ENCODE measurements at places on chromosomes 7 and 10.

DNA sequence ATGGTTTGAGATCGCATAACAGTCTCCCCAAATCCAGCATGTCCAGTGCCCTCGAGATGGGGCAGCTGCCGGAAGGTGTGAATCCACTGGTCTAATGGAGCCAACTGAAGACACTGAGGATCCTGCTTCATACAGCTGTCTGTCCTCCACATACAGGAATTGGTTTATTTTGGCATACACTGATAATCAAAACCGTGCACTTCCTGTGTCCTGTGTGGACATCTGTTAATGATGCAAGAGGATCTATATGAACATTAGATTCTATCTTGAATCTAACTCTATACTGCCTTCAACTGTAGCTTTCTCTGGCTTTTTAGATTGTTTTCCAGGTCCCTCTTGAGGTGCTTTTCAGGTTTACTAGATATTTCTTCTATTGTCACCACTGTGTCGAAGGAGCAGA, 3.0 kb upstream of the JAZF1 start:
- DNase-seq = no peak

- no peak for DNase-seq
These were observed 10.5 kb downstream of the IKZF1 start for GRCh38 chr7:50314836-50315592.

DNA sequence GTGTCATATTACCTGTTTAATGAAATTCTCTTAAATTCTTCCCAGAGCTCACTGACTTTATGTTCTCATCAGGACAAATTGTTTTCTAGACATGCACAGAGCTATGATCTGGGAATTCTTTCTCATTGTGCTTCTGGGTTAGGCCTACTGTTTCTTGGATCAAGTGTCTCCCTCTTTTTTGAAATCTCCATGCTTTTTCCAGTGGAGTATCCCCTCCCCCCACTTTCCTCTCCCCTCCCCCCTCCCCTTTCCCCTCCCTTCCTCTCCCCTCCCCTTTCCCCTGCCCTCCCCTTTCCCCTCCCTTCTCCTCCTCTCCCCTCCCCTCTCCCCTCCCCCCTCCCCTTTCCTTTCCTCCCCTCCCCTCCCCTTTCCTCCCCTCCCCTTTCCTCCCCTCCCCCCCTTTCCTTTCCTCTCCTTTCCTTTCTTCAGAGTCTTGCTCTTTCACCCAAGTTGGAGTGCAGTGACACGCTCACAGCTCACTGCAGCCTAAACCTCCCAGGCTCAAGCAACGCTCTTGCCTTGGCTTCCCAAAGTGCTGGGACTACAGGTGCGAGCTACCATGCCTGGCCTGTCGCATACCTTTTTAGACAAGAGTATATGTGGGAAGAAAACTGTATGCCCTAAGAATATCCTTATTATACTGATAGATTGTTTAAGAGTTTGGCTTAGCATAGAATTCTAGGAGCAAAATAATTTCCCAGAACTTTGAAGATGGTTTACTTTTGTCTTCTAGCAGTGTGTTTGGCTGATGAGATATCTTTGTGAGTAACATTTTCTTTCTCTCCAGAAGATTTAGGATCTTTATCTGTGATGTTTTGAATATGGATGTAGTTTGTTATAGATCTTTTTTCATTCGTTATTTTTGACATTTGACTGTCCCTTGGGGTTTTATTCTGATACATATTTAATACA, 2.5 kb downstream of the DYNC2I1 start:
- no peak for DNase-seq

- DNase-seq = peak; percentile 83
These were observed 19.8 kb downstream of the DNAJB12 start for GRCh38 chr10:72334825-72335393.

DNA sequence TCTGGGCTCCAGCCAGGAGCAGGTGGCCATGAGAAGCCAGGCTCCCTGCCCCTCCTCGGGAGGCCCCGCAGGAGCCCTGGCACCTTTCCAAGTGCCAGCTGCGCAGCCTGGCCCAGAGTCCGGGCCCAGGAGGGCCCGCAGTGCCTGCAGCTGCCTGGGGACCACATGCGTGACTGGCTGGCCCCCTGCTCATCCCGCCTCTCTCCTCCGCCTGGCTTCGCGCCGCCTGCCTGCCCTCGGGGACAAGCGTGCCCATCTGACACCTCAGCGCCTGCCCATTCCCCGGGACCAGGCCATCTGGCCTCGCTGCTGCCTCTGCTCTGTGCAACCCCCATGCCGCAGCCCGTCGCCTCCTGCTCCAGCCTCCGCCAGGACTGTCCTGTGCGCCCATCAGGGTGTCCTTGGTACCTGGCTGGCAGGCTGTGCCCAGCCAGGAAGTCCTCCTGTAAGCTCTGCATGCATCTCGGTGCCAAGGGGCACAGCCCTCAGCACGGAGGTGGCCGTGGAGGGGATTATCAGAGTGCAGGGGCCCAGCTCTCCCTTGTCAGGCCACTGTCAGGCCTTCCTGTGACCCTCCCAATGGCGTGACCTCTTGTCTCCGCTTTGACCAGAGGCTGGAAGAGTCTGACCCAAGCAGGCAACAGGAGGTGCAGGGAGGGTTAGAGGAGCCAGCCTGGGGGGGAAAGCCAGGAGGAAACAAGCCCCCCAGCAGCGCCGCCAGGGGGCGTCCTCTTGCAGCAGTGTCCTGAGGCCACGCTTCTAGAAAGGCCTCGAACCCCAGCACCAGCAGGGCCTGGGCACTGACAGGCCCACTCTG, 50.5 kb downstream of the TMEM209 start:
- DNase-seq = no peak

GRCh38 chr7:137209151-137209817, 134.2 kb downstream of the PTN start:
- no peak for DNase-seq

DNA sequence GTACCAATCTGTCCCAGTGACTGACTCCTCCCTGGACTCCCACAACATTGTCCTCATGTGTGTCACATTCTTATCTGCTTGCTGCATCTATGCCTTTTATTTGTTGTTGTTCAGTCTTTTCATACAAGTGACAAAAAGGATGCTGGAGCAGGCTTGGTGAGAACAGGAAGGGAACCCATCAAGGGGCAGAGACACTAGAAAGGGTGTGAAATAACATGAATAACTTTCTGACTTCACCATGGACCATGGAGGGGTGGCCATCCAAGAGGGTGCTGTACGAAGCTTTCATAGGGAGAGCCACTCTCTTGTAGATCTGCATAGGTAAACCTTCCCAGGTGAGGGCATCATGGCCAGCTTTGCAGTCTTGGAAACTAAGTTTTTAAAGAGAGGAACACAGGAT, 14.5 kb downstream of the GIMAP8 start:
- no peak for DNase-seq

DNA sequence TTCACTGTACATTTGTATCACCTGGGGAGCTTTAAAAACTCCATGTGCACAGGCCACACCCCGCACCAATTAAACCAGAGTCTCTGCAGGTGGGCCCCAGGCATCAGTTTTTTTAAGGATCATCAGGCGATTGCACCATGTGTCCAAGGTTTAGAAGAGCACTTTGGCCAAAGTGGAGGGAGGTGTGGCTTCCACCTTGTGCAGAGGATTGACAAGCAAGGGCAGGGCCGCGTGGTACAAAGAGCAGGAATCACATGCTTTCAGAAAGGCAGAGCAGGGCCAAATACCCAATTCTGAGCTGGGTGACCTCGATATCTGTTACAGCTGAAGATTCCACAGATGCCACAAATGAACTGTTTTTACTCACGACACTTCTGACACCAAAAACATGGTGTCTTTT, 52.4 kb downstream of the NOC3L start:
- no peak for DNase-seq

DNA sequence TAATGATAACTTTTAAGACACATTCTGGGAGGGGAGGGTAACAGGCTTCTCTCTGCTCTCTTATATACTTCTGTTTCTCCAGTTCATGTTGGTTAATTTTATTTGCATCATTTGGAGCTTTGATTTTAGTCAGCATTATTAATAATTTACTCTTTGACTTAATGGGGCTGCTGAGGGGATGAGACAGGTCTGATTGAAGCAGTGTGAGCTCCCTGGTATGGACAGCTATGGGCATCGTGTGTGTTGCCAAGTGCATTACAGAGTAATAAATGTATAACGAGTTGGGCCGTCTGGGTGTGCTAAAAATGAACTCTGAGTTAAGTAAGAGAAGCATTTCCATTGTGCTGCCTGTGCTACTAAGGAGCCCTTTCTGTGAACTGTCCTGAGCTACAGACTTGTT, 31.7 kb upstream of the IKZF1 start:
- no peak for DNase-seq

- peak; percentile 24 for DNase-seq
These were observed 19.4 kb downstream of the C1GALT1 start for GRCh38 chr7:7201578-7202374.
